GF-D8 (cell line): ENCODE measurements at places on chromosomes 2 and 18.

DNA sequence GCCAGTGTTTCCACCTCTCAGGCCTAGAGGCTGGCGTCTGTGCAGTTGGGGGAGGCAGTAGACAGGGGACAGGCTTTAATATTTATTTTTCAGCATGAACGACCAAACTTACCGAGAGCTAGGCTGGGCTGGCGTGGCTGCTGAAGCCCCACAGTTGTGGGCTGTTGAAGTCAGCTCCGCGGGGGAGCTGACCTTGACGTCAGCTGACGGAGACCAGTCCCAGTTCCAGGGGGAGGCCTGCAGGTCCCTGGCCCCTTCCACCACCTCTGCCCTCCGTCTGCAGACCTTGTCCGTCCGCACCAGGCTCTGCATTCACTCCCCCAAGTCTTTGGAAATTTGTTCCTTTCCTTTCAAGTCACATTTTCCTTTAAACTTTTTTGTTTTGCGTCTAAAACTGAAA, 33.4 kb upstream of the TUBA3E start:
- DNase-seq, result no peak

- DNase-seq, result no peak
Observed at GRCh38 chr2:188456114-188456909, 164.6 kb downstream of the GULP1 start.

DNA sequence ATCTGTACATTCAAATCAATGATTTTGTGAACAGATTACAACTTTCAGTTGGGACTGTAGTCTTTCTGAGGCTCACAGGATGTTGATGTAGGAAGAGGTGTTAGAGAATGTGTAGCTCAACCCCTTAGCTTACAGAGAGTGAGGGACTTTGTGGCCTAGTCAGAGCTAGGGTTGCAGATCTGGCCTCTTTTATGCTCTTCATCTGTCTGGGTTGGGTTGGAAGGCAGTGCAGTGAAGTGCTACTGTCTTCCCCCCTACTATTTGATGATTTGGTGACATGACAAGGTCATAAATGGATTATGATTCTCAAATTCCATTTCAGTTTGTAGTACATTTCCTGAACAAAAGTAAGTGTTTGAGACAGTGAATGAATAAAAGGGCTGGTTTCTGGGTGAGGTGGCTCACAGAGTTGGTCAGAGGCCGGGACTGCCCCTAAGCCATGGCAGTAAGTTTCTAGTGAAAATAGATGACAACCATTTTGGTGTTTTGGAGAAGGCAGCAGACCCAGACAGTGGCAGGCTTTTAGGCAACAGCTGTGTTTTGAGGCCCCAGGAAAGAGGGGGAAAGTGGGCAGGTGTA, 21.6 kb downstream of the MAP4K4 start:
- DNase-seq, result no peak

- no peak for DNase-seq
Observed at GRCh38 chr2:190216829-190217228, 102.8 kb downstream of the HIBCH start.
